ENCODE measurements at places on chromosomes 5 and 9.

- no peak for DNase-seq
These were observed 62.9 kb upstream of the PANK3 start for GRCh38 chr5:168642019-168642418.

DNA sequence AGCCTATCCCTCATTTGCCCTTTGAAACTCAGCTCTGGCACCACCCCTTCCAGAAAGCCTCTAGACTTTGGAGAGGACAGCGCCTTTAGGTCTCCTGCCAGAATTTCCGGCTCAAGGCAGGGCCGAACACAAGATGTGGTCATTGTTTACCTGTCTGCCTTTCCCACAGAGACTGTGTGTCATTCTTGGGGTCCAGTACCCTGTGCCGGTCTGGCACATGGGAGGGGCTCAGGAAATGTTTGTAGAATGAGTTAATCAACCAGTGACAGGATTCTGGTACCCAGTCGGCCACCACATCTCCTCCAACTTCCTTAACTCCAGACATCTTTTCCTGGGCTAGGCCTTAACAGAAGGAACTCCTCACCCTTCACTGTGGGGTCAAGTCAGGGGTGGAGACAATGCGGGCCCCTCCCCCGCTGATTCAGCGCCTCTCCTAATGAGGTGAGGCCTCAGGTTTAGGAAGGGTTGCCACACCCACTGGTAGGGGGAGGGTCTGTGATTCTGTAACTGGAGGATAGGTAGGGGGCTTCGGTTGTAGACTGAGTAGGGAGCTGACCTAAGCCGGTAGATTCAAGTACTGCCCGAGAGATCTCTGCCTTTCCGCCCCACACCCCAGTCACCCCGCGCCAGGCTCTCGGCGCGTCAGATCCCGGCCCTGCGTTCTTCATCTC lies 29.3 kb downstream of the PCDH1 start:
- DNase-seq = no peak

- DNase-seq = no peak
These were observed 11.1 kb upstream of the LCP2 start for GRCh38 chr5:170308686-170309085.

GRCh38 chr5:53478411-53479044 lies 1.9 kb upstream of the FST start:
- no peak for DNase-seq

DNA sequence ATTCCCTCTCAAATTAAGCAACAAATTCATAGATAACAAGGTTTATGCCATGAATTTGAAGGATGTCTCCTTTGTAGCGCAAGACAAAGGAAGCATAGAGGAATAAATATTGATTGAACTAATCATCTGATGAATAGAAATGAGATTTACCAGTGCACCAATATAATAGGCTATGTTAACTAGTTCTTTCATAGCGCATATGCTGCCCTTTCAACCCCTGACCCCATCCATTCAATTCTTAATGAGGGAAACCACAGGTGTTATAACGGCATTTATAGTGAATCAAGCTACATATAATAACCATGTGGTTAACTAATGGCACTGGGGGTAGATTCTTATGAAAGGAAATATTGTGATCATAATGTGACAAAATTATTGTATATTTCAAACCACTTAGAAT lies 6.5 kb downstream of the RORB start:
- no peak for DNase-seq

GRCh38 chr5:93193431-93194347 lies 387.3 kb downstream of the NR2F1-AS1 start:
- DNase-seq = no peak

DNA sequence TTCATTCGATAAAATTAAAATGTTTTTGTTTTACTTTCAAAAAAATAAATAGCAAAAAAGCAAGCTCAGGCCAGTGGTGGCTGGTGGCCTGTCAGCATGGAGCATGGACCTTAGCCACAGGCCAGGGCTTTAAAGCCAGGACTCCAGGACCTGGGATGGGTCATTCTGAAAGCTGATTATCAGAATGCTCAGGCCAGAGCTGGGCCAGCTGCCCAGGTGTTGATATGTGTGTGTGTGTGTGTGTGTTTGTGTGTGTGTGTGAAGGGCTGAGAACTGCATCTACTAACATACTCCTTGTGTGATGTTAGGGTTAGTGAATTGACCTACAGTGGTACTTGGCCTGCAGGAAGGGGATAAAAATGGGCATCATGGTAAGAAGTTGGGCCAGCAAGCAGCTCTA lies 21.5 kb downstream of the PALM2AKAP2 start:
- DNase-seq = no peak
